ENCODE measurements at places on chromosomes 6 and 20.

- no peak for DNase-seq
Observed at GRCh38 chr6:125112934-125113333, 40.6 kb upstream of the TPD52L1 start.

DNA sequence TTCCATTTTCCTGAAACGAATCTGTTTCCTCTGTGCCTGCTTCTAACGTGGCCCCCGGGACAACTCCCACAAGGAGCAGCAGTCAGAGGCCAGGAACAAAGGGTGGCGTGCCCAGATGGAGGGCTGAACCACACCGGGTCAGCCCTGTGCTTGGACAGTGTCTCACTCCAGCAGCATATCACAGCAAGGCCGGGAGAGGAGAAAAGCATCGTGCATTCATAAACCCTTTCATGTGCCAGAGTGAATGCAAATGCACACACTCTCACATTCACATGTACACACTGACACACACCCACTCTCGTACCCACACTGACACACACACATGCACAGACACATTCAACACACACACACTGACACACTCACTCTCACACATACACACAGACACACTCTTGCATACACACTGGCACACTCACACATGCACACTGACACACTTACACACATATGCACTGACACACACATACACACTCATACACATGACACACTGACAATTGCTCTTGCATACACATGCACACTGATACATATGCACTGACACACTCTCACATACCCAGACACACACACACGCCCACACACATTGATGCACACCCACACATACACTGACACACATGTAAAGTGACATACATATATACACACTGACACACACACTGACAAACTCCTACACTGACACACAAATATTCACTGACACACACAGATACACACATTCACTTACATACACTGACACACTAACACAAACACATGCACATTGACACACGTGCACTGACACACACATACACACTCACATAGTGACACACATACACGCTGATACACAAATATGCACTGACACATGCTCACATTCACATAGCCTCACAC is 237.0 kb downstream of the LRFN2 start:
- no peak for DNase-seq

DNA sequence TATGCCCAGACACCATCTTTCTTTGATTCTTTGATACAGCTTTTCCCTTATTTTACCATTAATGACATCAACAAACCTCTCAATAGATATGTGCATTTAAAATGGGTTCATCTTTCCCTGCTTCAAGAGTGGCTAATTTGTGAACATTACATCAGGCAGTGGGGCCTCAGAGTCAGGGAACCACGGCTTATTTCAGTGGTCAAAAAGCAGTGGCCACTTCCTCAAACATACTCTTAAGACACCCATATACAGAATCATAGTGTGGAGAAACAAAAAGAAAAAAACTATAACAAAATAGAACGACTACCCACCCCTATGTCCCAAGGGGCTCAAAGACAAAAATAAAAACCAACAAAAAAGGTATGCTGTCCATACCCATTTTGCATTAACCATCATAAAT is 12.9 kb downstream of the SALL4 start:
- DNase-seq: no peak

DNA sequence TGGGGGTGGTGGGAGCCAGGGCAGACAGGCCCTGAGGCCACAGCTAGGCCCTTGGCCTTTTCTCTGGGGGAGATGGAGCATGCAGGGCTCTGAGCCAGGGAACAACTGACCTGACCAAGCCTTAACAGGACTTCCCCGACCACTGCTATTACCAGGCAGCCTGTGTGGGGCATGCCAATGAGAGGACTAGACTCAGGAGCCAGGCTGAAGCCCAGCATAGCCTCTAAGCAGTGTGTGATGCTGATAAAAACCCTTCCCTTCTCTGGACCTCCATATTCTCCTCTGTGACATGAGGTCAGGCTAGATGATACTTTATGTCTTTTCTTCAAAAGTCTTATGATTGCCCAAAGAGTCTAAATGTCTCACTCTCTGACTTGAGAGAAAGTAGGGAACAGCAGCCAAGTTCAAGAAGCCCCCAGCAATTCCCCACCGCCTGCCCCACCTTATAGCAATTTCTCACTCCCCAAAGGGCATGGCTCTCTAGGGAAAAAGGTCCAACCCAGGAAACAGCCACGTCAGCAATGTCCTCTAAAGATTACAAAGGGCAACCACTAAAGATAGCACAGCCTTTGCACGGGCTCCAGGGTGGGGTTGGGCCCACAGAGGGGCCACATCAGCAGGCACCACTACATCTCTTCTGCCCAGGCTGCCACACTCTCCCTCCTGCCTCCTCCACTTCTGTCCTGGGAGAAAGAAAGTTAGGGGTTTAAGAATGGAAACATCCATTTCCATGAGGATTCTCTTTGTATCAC is 71.3 kb downstream of the TRERF1 start:
- no peak for DNase-seq

DNA sequence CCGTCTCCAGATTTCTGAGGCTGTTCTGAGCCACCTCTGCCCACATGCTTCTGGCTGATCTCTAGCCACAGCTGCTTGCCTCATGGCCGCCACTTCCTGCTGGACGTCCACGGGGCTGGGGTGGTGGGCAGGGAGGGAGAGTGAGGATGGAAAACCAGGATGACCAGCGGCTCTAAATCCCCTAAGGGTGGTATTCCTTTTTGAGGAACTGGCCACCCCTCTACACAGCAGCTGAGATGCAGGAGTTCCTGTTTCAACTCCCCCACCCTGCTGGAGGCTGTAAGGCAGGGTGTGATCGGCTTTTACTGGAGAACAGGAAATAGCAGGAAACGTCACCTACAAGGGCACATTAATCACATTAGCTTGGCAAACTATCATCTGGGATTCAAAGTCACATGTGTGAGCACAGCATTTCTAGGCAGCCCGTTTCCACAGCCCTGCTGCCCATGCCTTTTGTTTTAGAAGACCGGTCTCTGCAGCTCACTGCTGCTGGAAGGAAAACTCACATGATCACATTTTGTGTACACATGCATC is 181.6 kb upstream of the ECI2 start:
- DNase-seq: peak; percentile 84

DNA sequence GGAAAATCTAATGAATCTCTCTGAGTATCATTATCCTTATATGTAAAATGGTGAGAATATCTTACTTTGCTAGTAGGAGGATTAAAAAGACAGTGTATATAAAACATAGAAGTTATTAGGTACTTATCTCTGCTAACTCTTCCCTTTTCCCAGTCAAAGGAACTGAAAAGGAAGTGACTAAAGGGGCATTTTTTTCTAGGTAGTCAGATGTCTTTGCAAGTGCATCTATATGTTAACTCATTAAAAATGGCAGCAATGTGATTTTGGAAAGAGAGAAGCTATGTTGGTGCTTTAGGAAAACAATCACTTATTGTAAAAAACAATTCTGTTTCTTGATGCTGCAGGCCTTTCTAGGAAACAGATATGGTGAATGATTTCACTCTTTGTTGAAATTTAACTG is 180.9 kb downstream of the SAMD5 start:
- no peak for DNase-seq

DNA sequence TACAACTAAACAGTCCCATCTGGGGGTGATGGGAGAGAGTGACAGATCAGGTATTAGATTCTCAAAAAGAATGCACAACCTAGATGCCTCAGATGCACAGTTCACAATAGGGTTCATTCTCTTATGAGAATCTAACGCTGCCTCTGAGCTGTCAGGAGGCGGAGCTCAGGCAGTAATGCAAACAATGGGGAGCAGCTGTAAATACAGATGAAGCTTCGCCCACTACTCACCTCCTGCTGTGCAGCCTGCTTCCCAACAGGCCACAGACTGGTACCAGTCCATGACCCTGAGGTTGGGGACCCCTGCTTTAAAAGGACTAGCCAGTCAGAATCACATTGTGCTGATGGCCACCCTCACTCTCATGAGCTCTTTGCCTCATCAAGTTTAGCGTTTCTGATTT is 247.0 kb upstream of the KCNQ5 start:
- DNase-seq: no peak

DNA sequence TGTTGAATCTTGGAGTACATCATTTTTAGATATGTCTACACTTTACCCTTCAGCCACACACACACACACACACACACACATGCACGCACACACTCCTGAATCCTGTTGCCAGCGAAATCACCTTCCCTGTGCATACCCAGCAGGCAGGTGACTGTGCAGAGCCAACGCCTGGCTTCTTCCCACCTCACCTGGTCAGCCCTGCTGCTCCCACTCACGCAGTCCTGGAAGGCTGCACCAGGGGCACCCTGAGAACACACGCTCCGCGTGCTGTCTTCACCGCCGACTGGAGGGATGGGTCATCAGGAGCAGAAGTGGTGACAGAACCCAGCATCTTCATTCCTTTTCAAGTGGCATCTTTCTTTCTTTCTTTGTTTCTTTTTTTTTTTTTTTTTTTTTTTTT is 94.6 kb downstream of the TBXT start:
- DNase-seq: no peak

GRCh38 chr6:137640086-137640485 is 145.9 kb upstream of the OLIG3 start:
- DNase-seq: no peak

- no peak for DNase-seq
Observed at GRCh38 chr20:20199361-20200160, 147.2 kb downstream of the CFAP61 start.

- no peak for DNase-seq
Observed at GRCh38 chr6:126718600-126719327, 378.8 kb downstream of the CENPW start.

- DNase-seq: no peak
Observed at GRCh38 chr20:58438970-58439808, 50.2 kb downstream of the VAPB start.

- no peak for DNase-seq
Observed at GRCh38 chr6:143449714-143450452, 612 bp downstream of the ADAT2 start.

DNA sequence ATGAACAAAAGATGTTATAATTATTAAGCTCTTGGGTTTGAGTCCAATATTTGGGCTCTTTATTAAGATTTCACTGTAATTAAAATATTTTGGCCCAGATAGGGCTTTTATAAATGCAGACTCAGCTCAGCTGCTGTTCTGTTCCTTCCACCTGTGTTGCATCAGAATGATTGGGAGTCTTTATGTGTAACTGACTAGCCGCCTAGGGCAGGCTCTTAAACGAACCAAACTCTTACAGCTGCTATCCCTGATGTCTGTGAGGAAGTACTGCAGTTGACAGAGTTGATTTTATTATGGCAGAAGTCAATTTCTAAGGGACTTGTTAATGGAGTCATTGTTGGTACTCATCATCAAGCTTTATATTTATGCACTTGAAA is 144.7 kb downstream of the MYO6 start:
- DNase-seq: no peak

Data from posterior cingulate gyrus (tissue), 11 donors.